ENCODE measurements at places on chromosomes 7 and 10.

- peaks cover 38% of the 10 kb centered on the region for H3K27me3 ChIP-seq
- DNase-seq: no peak
These were observed 2.1 kb downstream of the ADIRF start for GRCh38 chr10:86970162-86970981.

GRCh38 chr10:11683529-11684320 is 58.5 kb upstream of the ECHDC3 start:
- no peaks in the 10 kb centered on the region for H3K27me3 ChIP-seq
- H3K4me1 ChIP-seq: peaks cover 75% of the 10 kb centered on the region
- H3K4me3 ChIP-seq: no peak overlapping the region
- H3K27ac ChIP-seq: no peak overlapping the region
- DNase-seq: no peak

DNA sequence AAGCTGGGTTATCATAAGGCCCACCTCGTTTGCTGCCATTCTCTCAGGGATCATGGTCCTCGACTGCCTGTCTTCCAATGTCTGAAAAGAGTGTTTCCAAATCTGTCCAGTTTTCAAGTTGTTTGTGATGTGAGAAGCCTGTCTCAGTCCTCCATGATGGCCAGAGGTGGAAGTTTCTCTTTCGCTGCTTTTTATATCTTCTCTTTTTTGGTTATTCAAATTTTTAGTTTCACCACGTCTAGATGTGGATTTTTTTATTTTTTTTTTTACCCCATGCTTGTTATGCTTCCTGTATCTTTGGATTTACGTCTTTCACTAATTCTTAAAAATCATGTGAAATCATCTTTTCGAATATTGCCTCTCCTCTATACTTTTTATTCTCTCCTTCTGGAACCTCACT is 6.1 kb upstream of the RBM33 start:
- H3K36me3 ChIP-seq: peaks cover 14% of the 10 kb centered on the region
- no peak for DNase-seq
- no peak overlapping the region for H3K27ac ChIP-seq
- peaks cover 2% of the 10 kb centered on the region for H3K4me1 ChIP-seq

GRCh38 chr7:44134943-44135628 is 6.0 kb downstream of the MYL7 start:
- no peaks in the 10 kb centered on the region for H3K4me1 ChIP-seq
- no peak overlapping the region for H3K4me3 ChIP-seq
- no peak overlapping the region for H3K27ac ChIP-seq
- H3K27me3 ChIP-seq: no peaks in the 10 kb centered on the region
- DNase-seq: no peak
- no peaks in the 10 kb centered on the region for H3K36me3 ChIP-seq

GRCh38 chr7:36653008-36653662 is 71.2 kb downstream of the AOAH start:
- H3K4me3 ChIP-seq: no peak overlapping the region
- peaks cover 6% of the 10 kb centered on the region for H3K4me1 ChIP-seq
- peaks cover 2% of the 10 kb centered on the region for H3K36me3 ChIP-seq
- DNase-seq: no peak
- H3K27ac ChIP-seq: no peak overlapping the region
- no peaks in the 10 kb centered on the region for H3K27me3 ChIP-seq

DNA sequence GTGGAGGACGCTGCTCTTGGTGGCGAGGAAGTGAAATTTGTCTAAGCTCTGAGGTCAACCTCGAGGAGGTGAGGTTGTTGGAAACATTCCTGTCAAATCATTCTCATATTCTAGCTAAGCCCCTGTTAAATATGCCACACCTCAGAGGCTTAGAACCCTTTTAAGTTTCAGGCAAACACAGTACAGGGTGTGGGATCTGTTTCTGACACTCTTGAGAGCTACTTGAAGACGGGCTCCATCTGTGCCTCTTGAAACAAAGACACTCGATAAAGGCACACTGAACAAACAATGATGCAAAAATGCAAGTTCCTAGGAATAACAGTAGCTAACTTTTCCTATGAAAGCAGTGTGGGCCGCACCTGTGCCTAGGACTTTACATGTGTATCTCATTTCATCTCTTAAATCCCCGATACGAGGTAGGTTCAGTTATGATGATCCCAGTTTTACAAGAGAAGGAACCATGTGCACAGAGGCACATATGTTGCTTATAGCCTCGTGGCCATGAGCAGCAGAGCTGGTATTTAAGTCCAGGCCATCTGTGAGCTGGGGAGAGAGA is 299.2 kb downstream of the CCDC3 start:
- no peak overlapping the region for H3K27ac ChIP-seq
- no peak for DNase-seq
- H3K36me3 ChIP-seq: no peaks in the 10 kb centered on the region
- peaks cover 4% of the 10 kb centered on the region for H3K4me1 ChIP-seq

GRCh38 chr7:55194522-55194921 is 170.6 kb upstream of the LANCL2 start:
- no peaks in the 10 kb centered on the region for H3K36me3 ChIP-seq
- H3K4me3 ChIP-seq: no peak overlapping the region
- no peak overlapping the region for H3K27ac ChIP-seq
- H3K27me3 ChIP-seq: no peaks in the 10 kb centered on the region

DNA sequence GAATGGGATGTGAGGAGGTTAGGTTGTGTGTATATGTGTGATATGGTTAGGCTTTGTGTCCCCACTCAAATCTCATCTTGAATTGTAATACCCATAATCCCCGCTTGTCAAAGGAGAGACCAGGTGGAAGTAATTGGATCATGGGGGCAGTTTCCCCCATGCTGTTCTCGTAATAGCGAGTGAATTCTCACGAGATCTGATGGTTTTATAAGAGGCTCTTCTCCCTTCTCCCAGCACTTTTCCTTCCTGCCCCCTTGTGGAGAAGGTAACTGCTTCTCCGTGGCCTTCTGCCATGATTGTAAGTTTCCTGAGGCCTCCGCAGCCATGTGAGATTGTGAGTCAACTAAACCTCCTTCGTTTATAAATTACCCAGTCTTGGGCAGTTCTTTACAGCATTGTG is 47.3 kb downstream of the NPVF start:
- H3K27me3 ChIP-seq: no peaks in the 10 kb centered on the region
- H3K36me3 ChIP-seq: no peaks in the 10 kb centered on the region

GRCh38 chr7:141201145-141201885 is 127.5 kb downstream of the TMEM178B start:
- peaks cover 5% of the 10 kb centered on the region for H3K27me3 ChIP-seq
- H3K36me3 ChIP-seq: no peaks in the 10 kb centered on the region
- no peaks in the 10 kb centered on the region for H3K4me1 ChIP-seq
- no peak for DNase-seq

- H3K27me3 ChIP-seq: no peaks in the 10 kb centered on the region
- H3K4me1 ChIP-seq: no peaks in the 10 kb centered on the region
- H3K4me3 ChIP-seq: no peak overlapping the region
- no peak overlapping the region for H3K27ac ChIP-seq
- no peaks in the 10 kb centered on the region for H3K36me3 ChIP-seq
These were observed 375.5 kb downstream of the TCERG1L start for GRCh38 chr10:130935897-130936550.

- DNase-seq: no peak
- no peak overlapping the region for H3K27ac ChIP-seq
- H3K27me3 ChIP-seq: no peaks in the 10 kb centered on the region
- no peak overlapping the region for H3K4me3 ChIP-seq
- H3K36me3 ChIP-seq: no peaks in the 10 kb centered on the region
These were observed 185.4 kb downstream of the JAZF1 start for GRCh38 chr7:27995228-27995627.

- DNase-seq: peak; percentile 21
- no peaks in the 10 kb centered on the region for H3K36me3 ChIP-seq
- H3K27me3 ChIP-seq: no peaks in the 10 kb centered on the region
- no peaks in the 10 kb centered on the region for H3K4me1 ChIP-seq
These were observed 209.0 kb downstream of the CACNA2D1 start for GRCh38 chr7:82234457-82235049.

DNA sequence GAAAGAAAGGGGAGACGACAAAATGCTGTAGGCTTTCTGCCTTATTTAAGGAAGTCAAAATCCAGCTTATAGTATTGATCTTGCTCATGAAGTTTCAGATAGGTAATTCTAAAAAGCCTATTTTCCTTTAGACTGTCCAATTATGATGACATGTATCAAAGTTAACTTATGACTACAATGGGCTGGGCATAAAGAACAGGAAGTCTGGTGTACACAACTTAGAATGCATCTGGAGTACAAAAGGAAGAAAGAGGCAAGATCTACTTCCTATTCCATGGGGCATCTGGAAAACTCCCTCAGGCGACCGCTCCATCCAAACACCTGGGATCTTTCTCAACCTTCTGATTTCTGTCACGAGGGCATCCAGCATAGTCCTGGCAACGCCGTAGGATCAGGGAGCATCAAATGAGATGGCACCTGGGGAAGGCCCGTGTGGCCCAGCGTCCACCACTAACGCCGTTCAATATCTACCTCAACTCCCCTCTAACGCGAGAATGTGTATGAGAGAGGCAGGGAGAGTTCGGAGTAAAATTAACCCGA is 512 bp downstream of the FAM24B start:
- DNase-seq: peak; percentile 61
- H3K36me3 ChIP-seq: no peaks in the 10 kb centered on the region
- peak overlapping the region; percentile 14 for H3K27ac ChIP-seq
- H3K4me1 ChIP-seq: peaks cover 5% of the 10 kb centered on the region
- H3K27me3 ChIP-seq: no peaks in the 10 kb centered on the region

GRCh38 chr7:111103678-111104274 is 12.8 kb downstream of the LRRN3 start:
- H3K27ac ChIP-seq: no peak overlapping the region
- no peaks in the 10 kb centered on the region for H3K27me3 ChIP-seq
- no peaks in the 10 kb centered on the region for H3K36me3 ChIP-seq
- H3K4me3 ChIP-seq: no peak overlapping the region
- no peak for DNase-seq

DNA sequence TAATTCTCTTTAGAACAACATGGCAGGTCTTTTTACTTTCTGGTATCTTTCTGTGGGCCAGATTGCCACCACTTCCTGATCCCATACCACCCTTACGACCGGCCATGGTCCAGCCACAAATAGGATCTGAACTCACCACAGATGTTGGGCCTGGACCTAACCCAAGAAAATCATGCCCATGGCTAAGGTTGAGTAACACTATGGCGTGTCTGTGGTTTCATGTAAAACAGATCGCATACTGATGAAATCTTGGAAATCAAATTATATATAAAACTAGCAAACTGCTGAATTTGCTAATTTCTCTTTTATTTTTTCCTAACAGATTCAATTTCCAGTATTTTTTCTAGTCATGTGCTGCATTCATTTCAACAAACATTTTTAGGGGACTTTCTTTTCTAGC is 77.2 kb downstream of the CH25H start:
- no peaks in the 10 kb centered on the region for H3K36me3 ChIP-seq
- no peaks in the 10 kb centered on the region for H3K27me3 ChIP-seq
- no peaks in the 10 kb centered on the region for H3K4me1 ChIP-seq
- DNase-seq: peak; percentile 13
- no peak overlapping the region for H3K27ac ChIP-seq

GRCh38 chr10:109902992-109903947 is 20.0 kb downstream of the XPNPEP1 start:
- H3K4me1 ChIP-seq: peaks cover 3% of the 10 kb centered on the region
- H3K27ac ChIP-seq: peak overlapping the region; percentile 45
- no peak overlapping the region for H3K4me3 ChIP-seq
- DNase-seq: no peak
- H3K36me3 ChIP-seq: peaks cover 37% of the 10 kb centered on the region

GRCh38 chr10:26780793-26781601 is 79.8 kb downstream of the ABI1 start:
- no peak overlapping the region for H3K4me3 ChIP-seq
- peaks cover 4% of the 10 kb centered on the region for H3K4me1 ChIP-seq
- DNase-seq: no peak

DNA sequence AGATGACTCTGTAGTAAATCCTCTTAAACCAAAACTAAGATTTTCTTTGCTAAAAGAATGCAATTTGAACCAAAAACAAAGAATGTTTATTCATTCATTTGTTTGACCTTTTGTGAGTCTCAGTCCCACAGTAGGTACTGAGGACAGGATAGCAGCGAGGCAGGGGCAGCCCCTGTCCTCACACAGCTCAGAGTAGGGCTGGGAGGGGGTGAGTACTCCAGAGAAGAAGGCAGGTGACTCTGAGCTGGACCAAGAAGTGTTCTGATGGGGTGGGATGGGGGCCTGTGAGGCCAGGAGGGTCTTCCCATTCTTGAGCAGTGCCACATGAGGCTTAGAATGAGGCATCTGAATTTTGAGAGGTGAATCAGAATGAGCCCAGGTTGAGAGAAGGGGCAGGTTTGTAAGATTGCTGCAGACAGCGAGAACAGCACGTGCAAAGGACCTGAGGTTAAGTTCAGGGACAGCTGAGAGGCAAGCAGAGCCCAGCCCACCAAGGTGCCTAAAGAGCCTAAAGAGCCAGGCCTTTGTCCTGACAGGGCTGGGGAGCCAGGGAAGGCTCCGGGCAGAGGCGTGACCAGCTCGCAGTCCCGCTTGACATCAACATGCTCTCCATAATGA is 56.9 kb upstream of the CHST15 start:
- DNase-seq: no peak
- H3K36me3 ChIP-seq: no peaks in the 10 kb centered on the region
- H3K27ac ChIP-seq: no peak overlapping the region
- peaks cover 13% of the 10 kb centered on the region for H3K4me1 ChIP-seq
- no peak overlapping the region for H3K4me3 ChIP-seq
- H3K27me3 ChIP-seq: peaks cover 19% of the 10 kb centered on the region

GRCh38 chr10:127934383-127934782 is 27.5 kb downstream of the PTPRE start:
- H3K27ac ChIP-seq: no peak overlapping the region
- H3K27me3 ChIP-seq: no peaks in the 10 kb centered on the region
- no peaks in the 10 kb centered on the region for H3K4me1 ChIP-seq
- H3K4me3 ChIP-seq: no peak overlapping the region
- no peak for DNase-seq
- no peaks in the 10 kb centered on the region for H3K36me3 ChIP-seq

- H3K27ac ChIP-seq: no peak overlapping the region
- H3K36me3 ChIP-seq: no peaks in the 10 kb centered on the region
- DNase-seq: no peak
- no peak overlapping the region for H3K4me3 ChIP-seq
These were observed 114.4 kb upstream of the CDK1 start for GRCh38 chr10:60663850-60664249.

DNA sequence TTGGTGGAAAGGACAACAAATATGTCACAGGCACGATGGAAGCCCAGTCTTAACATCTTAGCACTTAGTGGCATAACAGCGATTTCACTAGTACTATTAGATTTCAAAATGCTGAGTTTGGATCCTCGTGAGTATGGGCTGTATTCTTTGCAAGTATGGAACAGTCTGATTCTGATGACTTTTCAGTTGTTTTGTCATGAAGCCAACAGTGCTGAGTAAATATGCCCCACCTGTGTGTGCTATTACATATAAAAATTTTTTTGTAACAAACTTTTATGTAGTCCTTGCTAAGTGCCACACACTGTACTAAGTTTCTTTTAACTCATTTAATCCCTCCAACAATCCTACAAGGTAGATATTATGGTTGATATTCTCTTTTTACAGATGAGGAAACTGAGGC is 30.8 kb downstream of the MTURN start:
- no peaks in the 10 kb centered on the region for H3K27me3 ChIP-seq
- peaks cover 38% of the 10 kb centered on the region for H3K36me3 ChIP-seq
- no peak for DNase-seq
- H3K4me3 ChIP-seq: no peak overlapping the region

Data from common myeloid progenitor, CD34-positive (primary cell).